ENCODE measurements at places on chromosomes 5 and 9.

DNA sequence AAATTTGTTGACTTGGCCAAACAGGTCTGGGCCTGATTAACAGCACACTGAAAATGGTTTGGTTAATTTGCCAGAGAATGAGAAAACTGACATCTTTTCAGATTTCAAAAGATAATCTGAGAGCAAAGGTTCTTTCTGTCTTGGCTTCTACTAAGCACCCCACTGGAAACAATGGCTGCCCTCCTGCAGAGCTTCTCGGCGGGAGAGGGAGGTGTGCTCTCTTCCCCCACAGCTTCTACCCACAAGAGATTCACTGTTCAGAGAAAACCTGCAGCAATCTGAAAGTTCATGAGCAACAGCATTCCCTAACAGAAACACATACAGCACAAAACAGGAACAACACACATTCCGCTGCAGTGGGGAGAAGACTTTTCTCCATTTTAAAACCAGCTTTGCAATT is 3.0 kb downstream of the DNAH5 start:
- DNase-seq, result no peak

- no peak for DNase-seq
These were observed 1300.1 kb upstream of the DMAC1 start for GRCh38 chr9:9099646-9100045.

GRCh38 chr5:143922718-143923117 is 110.8 kb downstream of the HMHB1 start:
- no peak for DNase-seq

DNA sequence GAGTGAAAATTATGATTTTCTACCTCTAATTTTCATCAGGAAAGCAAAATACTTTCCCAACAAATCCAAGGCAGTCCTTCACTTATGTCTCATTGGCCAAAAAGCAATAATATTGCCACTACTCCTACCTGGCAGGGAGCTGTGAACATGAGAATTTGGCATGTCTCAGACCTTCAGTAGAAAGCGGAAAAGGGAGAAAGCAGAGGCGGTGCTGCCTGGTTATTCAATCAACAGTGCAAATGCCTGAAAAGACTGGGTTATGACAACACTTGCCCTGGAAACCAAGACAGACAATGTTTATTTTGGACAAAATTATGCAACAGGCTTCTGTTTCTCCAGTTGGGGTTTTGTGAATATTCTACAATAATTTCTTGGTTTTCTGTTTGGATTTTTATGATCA is 194.4 kb downstream of the TAF11L14 start:
- no peak for DNase-seq

- DNase-seq, result no peak
These were observed 41.1 kb downstream of the NDUFS4 start for GRCh38 chr5:53601570-53601969.

GRCh38 chr9:98579700-98580099 is 129.0 kb downstream of the GABBR2 start:
- no peak for DNase-seq

- no peak for DNase-seq
These were observed 60.0 kb downstream of the ADAMTS16 start for GRCh38 chr5:5200133-5200532.

DNA sequence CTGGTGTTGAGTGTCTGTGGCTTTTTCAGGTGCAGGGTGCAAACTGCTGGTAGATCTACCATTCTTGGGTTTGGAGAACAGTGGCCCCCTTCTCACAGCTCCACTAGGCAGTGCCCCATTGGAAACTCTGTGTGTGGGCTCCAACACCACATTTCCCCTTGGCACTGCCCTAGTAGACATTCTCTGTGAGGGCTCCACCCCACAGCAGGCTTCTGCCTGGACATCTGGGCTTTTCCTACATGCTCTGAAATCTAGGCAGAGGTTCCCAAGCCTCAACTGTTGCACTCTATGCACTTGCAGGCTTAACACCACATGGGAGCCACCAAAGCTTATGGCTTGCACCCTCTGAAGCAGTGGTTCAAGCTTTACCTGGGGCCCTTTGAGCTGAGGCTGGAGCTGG is 80.9 kb downstream of the BARX1 start:
- no peak for DNase-seq

DNA sequence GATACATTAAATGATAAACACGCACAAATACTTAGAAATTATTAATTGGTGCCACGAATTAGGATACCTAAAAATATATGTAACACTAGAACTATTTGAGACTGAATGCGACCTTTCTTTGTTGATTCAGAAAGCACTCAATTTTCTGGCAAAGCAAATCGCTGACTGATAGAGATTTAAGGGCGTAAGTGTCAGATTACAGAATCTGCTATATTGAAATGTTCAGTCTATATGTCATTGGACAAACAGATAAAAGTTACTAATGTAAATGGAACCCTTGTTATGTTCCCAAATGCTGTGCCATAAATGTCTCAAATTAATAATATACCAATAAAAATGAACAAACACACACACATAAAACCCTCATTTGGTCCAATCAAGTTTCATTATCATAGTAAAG is 137.9 kb downstream of the MPDZ start:
- no peak for DNase-seq

DNA sequence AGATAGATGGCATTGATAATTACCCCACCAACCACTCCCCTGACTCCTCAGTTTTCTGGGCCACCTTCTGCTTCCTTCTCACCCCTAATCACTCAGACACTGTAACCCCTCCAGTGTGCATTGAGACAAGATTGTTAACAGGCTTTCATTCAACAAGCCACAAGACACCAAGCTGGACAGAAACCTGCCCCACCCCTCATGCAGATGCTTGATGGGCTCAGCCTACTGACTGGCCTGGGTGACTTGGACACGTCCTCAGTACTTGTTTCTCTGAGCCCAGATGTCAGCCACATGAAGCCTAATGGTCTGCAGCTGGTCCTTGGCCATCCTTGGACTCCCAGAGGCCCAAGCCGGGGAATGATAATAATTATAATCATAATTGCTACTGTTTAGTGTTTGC is 71.4 kb upstream of the SMIM23 start:
- no peak for DNase-seq
